AG04450 (cell line): ENCODE measurements at places on chromosomes 11 and 22.
A peak's percentile ranks its signal among the peaks of the same experiment; 100 is the strongest.

- DNase-seq, result no peak
Measured at GRCh38 chr11:132920451-132921096, 611.7 kb downstream of the OPCML start.

DNA sequence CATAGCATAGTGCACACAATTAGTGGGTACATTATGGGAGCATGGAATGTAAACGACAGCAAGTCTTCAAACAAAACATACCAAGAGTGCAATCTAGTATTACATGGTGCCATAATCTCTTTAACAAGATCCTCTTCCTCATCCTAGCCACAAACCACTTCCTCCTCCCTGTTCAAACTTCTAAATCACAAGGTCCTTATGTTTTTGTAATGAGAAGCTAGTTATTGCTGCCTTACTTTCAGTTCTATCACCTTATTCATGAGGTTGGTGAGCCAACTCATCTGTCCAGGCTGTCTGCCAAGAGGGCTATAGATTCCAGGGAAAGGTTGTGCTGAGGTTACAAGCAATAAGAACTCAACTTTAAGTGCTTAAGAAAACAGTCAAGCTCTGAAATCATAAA, 195.4 kb upstream of the ARHGAP20 start:
- peak; percentile 89 for DNase-seq

DNA sequence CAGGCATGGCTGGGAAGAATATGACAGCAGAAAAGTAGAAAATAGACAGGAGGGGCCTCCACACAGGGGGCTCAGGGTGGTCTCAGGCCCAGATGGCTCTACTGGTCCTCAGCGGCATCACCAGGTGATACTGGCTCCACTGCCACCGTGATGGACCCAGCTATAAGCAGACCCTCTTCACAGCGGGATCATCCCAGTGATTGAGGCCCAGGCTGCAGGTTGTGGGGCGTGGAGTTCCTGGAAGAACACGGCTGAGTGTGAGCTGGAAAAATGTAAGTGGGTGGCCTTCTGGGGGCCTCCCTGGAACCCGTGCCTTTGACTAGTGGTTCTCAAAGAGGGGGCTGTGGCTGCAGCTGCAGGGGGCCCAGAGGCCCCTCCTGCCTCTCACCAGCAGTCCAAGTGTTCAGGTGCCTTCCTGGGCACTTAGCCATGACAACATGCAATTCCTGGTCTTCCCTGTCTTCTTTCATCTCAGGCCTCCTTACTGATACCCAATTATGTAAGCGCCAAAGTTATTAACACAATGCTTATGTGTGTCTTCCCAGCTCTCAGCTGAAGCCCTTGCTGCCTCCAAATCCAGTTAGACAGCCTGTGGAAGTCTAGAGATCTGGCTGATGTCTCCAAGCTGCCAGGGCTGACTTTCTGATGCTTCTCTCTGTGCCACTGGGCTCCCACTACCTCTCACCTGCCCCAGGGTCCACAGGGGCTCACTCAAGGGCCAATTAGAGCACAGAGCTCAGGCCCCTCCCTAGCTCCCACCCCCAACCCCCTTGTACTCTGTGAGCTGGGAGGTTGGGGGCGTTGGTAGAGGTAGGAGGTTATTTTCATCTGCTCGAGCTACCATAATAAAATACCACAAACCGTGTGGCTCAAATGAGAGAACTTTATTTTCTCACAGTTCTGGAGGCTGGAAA, 110.1 kb upstream of the LMO1 start:
- DNase-seq, result no peak

- no peak for DNase-seq
Measured at GRCh38 chr11:128324051-128324481, 263.3 kb downstream of the ETS1 start.

DNA sequence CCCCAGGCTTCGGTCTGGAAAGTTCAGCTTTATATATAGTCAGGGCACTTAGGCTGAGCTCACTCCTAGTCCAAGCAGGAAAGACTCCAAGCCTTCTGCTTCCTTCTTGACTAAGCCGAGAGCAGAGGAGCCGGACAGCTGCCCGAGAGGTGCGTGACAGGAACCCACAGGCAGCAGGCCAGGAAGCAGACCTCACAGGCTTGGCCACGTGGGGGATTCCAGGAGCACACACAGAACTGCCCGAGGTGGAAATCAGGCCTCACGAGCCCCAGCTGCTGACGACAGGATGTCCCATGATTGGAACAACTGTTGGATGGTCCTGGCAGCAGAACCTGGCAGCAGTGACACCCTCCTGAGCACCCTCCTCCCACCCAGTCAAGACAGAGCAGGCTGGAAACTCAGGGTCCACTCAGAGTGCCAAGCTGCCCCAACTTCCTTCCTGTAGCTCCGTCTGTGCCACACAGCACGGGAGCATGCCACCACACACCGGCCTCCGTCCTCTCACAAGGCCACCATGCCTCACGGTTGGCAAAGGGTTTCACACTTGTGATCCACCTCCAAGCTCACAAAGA, 5.4 kb downstream of the PLA2G6 start:
- peak; percentile 86 for DNase-seq

- DNase-seq, result no peak
Measured at GRCh38 chr11:119805663-119806062, 76.7 kb upstream of the NECTIN1 start.

GRCh38 chr11:30938171-30938570, 352.0 kb upstream of the MPPED2 start:
- no peak for DNase-seq

GRCh38 chr22:40782521-40782920, 36.6 kb downstream of the SLC25A17 start:
- no peak for DNase-seq

GRCh38 chr11:55942785-55943392, 6.7 kb upstream of the OR5I1 start:
- no peak for DNase-seq

GRCh38 chr22:42561856-42562255, 8.1 kb downstream of the SERHL2 start:
- no peak for DNase-seq

DNA sequence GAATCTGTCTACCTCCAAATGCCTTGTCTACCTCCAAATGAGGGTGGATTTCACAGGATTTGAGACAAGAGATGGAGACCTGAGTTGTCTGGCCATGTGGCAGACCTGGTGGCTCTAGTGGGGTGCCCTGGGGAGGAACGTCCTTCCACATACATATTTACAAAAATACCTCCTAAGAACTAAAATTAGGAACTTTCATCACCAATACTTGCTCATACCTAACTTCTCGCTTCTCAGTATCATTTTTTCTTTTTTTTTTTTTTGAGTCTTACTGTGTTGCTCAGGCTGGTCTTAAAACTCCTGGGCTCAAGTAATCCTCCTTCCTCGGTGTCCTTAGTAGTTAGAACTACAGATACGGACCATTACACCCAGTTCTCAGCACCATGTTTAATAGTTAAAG, 117.9 kb downstream of the MED15 start:
- no peak for DNase-seq

- no peak for DNase-seq
Measured at GRCh38 chr11:91686700-91687099, 537.9 kb upstream of the FAT3 start.

GRCh38 chr22:24592851-24593558, at the start of gene LRRC75B:
LRRC75B (minus strand) TSS chr22:24593073; CDS start chr22:24593039, 34 bp downstream.
- peak; percentile 53 for DNase-seq

GRCh38 chr11:127890030-127890615, 697.2 kb downstream of the ETS1 start:
- DNase-seq, result no peak

DNA sequence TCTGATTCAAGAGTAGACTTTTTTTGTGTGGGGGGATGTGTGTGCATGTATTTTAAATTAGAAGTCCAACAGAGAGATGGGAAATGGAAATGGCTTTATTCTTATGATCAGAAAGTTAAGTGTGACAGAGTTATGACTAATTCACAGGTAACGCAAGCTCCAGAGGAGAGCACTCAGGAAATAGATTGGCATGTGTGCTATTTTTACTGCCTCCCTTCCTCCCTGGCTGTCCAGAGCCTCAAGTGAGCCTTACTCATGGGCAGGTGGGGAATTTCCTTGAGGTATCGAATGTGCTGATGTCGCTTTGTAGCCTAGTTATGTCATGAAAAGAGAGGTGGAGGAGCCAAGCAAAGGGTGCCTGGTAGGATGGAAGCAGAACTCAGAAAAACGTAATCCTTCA, 70.3 kb upstream of the BDNF start:
- DNase-seq, result no peak

DNA sequence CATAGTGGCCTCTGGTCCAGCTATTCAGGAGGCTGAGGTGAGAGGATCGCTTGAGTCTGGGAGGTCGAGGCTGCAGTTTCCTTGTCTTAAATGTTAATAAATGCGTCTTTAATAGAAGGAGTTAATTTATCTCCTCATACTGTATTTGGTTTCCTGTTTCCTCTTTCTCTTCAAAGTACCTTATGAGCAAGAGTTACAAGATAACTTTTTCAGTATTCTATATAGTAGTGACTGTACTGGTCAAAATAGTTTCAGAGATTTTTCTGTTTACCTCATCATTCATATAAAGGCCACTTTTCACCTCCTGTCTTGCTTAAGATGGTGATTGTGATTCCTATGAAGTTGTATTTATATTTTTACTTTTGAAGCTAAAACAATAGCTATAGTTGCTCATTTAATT, 50.9 kb downstream of the MCAM start:
- DNase-seq, result no peak

GRCh38 chr22:42214633-42215415, 55.6 kb downstream of the TCF20 start:
- no peak for DNase-seq

GRCh38 chr11:131518305-131518838, 148.0 kb downstream of the NTM start:
- no peak for DNase-seq

- DNase-seq, result no peak
Measured at GRCh38 chr11:73818846-73819245, 31.2 kb downstream of the MRPL48 start.

DNA sequence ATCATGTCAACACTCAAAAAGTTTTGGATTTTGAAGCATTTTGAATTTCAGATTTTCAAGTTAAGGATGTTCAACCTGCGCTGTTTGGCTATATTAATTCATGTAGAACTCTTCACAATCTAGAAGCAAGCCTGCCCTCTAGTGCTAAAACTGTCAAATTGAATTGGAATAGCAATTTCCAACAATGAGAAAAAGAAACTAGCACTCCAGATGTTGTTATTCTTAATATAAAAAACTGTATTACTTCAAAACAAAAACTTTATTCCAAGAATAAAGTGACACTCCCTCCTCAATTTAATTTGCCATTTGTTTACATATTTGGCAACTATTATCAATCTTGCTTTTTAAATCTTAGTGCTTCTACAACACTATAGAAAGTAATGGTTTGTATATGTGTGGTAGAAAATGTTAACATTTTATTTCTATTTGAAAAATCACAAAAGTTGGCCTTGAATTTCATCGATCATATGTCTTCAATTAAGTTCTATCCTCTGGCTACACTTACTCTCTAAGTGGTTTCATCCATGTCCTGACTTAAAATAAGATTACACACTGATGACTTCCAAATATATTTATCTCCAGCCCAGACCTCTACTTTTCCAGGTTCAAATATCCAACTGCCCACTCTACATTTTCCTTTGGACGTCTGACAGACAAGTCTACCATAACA, 36.6 kb downstream of the DCUN1D5 start:
- peak; percentile 16 for DNase-seq

- DNase-seq, result no peak
Measured at GRCh38 chr11:39960206-39960605, 1499.2 kb downstream of the LRRC4C start.

DNA sequence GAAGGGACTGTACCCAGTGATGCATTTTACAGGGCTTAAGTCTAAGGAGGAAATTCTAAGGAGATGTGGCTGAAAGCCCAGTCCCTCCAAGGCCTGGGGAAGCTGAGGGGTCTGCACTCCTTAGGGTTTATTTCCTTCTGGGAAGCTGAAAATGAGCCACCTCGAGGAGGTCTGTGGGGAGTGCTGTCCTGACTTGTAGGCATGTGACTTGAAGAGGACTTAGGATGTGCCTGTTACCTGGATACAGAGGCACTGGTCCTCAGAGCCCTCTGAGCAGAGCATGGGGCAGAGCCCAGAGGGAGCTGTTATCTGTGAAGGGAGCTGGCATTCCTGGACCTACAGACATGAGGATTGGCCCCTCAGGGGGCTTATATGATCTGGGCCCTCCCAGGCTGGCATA, 77.1 kb downstream of the TP53I11 start:
- DNase-seq, result no peak

- no peak for DNase-seq
Measured at GRCh38 chr11:19887842-19888241, 175.2 kb downstream of the NAV2 start.

DNA sequence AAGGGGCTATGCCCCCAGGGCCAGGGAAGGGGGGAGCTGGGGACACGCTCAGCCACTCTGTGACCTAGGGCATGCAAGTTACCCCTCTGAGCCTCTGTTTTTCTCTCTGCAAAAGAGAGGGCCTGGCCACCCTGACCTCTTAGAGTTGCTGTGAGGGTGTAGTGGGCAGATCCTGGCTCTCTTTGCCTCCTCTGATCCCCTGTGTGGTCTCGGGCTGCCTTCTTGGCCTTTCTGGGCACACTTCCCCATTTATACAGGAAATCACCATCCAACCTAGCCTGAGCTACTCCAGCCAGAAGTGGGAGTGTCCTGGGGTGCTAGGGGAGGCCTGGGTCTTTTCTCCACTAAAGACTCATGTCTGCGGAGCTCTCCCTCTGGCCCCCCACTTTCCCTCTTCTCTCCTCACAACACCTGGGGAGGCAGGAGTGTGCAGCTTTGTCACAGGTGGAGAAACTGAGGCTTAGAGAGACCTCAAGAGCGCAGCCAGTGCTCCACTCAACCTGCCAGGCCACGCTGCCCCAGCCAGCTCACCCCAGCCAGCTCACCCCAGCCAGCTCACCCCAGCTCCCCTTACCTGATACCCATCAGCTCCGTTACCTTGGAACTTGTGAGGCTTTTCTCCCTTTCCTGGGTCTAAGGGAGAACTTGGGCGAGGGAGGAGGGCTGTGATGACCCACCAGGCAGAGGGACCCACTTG, 1.4 kb downstream of the AIFM3 start:
- no peak for DNase-seq

DNA sequence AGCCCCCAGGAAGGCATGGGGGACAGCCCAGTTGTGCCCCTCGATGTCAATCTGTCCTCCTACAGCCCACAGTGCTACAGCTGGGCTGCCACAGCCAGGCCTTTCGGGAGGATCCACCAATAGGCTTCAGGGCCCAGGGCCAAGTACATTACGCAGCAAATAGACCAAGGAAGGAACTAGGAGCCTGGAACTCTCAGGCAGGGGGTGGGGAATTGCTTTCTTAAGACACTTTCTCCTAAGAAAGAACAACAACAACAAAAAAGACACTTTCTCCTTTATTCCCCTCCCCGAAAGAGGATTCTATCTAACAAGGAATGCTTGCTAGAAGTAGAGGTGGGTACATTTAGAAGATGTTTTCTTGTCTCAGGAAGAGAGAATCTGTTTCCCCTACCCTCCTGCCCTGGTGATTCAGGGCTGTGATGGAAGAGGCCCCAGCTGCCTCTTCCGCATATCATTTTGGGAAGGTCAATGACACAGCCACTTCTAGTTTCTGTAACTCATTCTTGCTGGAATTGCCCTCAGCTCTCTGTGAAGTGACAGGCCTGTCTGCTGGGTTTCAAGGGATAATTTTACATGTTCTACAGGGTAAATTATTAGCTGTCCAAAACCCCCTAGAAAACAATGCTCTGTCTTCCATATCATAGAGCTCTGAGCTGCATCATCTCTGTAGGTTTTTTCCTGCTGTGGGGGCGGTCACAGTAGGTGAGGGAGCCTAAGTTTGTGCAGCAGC, 6.0 kb upstream of the MALAT1 start:
- DNase-seq, result no peak
